ENCODE measurements at places on chromosomes 2 and 18.

GRCh38 chr2:57570961-57571360, 475.6 kb upstream of the VRK2 start:
- no peak for DNase-seq

- no peak for DNase-seq
These were observed 43.9 kb upstream of the RAB11FIP5 start for GRCh38 chr2:73156539-73157124.

DNA sequence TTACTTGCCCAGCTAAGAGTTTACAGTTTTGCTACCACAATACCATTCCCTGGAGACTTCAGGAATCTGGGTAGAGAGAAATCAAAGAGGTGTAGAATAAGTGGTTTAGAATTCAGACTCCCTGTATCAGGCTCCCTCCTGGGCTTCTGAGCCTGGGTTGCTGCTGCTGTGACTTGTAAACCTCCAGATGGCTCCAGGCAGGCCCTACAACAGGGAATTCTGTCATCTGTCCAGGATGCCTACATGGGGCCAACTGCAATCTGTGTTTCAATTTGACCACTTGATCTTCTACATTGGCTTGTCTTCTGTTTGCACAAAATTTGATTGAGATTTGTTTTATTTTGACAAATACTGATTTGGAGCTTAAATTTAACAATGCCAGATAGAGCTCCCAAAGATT, 183.9 kb downstream of the RAD51AP2 start:
- DNase-seq, result no peak

GRCh38 chr2:232418466-232419244, 12.0 kb downstream of the ALPG start:
- DNase-seq, result no peak

DNA sequence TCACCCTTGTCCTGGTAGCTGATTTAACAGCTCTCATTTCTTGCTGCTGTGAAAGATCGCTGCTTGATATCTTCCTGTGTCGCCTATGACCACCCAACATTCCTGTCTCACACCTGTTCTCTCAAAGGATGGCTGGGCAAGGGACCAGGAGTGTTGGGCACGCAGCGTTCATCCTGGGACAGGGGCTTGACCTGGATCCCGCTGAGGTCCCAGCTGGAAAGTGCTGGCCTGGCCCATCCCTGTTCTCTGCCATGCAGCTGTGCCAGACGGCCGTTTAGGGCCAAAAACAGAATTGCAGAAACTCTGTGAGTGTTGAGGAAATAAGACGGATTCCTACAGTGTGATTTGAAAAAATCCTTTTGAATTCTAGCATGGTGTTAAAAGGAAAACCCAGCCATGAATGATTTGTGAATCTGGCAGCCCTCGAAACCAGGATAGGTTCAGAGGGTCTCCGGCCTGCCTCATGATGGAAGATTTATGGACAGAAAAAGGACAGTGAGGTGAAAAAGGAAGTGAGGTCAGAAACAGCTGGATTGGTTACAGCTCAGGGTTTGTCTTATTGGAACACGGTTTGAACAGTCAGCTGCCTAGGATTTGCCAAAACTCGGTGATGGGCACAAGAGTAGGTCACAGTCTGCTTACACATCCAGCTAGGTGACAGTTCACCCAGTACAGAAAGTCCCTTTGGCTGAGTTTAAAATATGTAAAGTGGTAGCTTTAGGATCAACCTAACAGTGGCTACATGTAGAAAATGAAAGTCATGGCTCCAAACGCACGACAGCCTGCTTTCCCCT, 164.8 kb downstream of the DCDC2C start:
- no peak for DNase-seq

DNA sequence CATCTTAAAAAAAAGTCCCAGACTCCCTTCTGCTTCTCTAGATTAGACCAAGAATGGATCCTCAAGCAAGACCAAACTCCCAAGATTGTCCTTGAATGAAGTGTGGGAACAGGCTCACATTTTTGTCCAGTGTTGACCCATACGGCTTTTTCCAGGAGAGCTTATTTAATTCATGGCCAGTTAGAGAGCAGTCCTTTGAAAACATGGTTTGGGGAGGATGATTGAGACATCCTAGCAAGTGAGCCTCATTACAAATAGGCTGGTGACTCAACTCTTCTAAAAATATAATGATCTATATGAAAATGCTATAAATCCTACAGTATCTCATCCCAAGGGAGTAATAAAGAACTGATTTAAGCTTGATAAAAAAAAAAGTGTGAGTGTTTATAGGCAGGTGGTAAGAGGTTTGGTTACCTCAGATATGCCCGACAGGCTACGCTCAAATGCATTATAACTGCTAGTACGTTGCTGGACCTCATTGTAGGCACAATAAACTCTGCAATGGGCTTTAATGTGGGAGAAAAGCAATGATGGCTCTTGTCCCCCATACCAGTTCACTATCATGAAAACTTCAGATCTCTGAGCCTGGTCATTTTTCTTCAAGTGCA, 17.0 kb downstream of the ANKRD29 start:
- DNase-seq, result no peak

- DNase-seq, result no peak
These were observed 75.2 kb downstream of the ACVR1 start for GRCh38 chr2:157800838-157801495.

- DNase-seq, result no peak
These were observed 34.4 kb downstream of the NCL start for GRCh38 chr2:231429901-231430300.

- no peak for DNase-seq
These were observed 60.1 kb upstream of the LRRTM1 start for GRCh38 chr2:80364524-80365212.

DNA sequence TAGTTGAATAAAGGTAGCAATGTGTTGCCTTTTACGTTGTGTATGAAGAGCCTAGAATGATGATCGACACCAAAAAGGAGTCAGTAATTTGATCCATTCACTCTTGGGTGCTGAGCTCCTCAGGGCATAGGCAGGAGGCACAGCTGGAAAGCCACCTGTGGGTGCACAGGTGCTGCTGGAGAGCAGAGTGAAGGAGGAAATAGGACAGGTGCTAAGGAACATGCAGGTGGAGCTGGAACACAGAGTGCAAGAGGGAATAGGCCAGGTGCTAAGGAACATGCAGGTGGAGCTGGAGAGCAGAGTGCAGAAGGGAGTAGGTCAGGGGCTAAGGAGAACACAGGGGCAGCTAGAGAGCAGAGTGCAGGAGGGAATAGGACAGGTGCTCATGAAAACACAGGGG, 86.1 kb downstream of the SH3YL1 start:
- no peak for DNase-seq

DNA sequence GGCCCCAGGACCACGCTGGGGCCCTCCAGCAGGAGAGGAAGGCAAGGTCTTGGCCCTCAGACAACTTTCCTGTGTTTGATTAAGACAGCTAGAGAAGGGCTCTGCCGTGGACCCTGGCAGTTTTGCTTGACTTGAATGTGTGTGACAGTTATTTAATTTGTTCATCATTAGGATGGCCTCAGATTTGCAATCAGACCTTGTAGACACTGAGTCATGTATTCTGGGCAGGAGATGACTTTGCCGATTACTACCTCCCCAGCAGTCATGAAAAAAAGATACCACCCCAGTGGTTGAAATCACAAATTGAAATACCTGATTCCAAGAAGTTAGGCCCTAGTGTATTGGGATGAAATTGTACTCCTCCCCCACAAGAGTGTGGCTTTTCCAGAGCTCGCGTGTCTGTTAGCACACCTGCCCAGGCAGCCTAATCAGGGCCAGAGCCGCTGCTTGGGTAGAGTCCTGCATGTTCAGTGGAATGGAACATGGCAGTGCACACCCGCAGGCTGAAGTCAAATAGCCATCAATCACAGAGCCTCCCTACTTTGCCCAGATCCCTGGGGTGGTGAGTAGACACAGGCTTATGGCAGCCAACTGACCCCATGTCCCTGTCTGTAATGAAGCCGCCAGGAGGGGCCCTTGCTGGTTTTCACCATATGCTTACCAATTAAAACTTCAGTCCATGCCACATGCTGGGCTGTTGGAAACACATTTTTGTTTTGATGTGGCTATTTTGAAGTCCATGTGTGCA, 122.5 kb downstream of the TPGS2 start:
- DNase-seq, result no peak

GRCh38 chr18:76348267-76349066, 146.6 kb downstream of the ZNF516 start:
- no peak for DNase-seq

DNA sequence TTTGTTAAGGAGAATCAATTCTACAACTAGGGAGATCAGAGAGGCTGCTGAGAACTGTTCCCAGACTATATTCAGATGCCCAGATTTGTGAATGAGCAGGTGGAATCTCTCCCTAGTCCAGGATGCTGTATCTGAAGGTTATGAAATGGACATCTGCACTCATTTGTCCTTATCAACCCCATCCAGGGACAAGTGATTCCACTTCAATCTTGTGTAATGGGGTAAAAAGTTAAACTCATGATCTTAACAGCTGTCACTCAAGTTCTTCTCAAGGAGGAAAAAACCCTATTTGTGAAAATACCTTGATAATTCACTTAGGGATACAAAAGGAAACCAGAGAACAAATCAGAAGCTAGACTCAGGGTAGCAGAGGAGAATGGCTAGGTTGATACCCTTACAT, 144.8 kb downstream of the PLCL1 start:
- DNase-seq, result no peak

- no peak for DNase-seq
These were observed 1187.8 kb upstream of the TMEFF2 start for GRCh38 chr2:193382583-193382982.

DNA sequence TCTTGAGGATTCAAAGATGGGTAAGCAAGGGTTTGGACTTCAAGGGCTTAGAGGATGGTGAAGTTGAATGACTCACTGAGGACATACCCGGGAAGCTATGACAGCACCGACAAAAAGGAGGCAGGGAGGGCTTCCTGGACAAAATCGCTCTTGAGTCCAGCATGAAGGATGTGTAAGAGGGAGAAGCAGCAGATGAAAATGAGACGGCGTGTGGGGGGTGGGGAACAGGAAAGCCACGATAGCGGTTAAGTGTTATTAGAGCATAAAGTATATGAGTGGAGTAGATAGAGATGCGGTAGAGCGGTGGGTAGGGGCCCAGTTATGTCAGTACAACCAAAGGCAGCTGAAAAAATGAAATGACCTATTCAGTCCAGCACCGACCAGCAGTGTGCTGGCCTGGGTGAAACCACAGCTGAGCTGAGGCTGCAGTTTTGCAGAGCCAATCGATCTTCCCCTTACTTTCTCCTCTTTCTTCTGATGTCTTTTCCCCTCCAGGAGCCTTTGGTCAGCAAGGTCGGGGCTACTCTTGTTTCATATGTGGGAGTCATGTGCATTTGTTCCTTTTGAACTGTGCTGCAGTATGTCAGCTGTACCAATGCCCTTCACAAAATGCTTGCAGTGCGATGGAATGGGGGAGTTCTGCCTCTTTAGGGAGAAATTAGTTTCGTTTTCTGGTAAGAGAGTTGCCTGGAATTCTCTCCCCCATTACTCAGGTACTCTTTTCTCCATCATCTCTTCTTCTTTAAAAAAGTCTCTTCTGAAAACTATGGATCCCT, 2.0 kb upstream of the THUMPD2 start:
- DNase-seq, result no peak

DNA sequence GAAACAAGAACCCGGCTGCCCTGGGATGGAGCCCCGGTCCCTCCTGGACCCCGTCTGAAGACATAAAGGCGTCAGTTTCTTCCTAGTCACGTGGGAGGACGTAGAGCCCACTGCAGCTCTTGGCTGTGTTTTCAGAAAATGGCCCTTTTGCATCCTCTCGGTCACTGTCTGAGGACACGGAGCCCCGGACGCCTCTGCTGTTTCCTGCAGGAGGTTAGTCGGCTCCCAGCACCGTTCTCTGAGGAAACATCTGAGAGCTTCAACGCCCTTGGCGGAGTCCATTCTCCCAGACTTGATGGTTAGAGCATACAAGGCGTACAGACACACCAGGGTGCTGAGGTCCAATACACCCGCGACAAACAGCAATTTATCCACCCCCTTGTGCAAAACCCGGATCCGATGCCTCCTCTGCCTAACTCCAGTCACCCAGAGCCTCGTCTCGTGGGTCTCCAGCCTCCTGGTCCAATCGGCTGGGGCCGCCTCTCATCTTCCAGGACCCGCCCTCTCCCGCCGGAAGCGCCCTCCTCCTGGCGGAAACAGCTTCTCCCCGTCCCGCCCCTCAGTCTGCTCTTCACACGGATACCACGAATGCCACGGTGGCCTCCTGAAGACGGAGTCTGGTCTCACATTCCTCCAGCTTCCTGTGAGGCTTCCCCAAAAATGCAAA, 119.4 kb downstream of the TMEM18 start:
- no peak for DNase-seq

GRCh38 chr2:109654326-109655050, 40.3 kb downstream of the SOWAHC start:
- no peak for DNase-seq

- no peak for DNase-seq
These were observed 29.8 kb downstream of the B3GNT7 start for GRCh38 chr2:231425291-231425810.

DNA sequence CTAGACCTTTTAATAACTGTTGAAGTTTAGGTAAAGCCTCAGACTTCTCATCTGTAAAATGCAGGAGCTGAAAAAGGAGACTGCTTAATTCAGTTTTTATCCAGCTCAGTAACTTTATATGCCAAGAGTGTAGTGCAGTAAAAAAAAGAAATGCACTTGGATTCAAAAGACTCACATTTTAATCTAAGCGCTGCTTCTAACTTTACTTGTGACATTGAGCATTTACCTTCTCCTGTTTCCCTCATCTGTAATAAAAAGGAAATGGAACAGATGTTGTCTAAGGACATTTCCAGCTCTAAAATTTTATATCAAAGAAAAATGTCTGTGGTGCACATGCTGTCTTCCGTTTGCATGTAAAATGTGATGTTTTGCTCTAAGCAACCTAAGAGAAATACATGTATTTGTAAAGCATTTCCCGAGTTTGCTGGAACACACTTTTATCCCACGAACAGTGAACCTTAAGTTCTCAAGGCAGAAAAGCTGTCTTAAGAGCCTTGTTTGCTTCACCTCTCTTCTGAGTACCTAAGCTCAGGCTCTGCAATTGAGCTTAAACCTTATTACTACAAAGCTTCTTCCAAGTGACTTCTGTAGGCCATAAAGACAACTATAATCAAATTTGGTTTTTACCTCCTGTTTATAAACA, 24.2 kb upstream of the TANK start:
- no peak for DNase-seq

DNA sequence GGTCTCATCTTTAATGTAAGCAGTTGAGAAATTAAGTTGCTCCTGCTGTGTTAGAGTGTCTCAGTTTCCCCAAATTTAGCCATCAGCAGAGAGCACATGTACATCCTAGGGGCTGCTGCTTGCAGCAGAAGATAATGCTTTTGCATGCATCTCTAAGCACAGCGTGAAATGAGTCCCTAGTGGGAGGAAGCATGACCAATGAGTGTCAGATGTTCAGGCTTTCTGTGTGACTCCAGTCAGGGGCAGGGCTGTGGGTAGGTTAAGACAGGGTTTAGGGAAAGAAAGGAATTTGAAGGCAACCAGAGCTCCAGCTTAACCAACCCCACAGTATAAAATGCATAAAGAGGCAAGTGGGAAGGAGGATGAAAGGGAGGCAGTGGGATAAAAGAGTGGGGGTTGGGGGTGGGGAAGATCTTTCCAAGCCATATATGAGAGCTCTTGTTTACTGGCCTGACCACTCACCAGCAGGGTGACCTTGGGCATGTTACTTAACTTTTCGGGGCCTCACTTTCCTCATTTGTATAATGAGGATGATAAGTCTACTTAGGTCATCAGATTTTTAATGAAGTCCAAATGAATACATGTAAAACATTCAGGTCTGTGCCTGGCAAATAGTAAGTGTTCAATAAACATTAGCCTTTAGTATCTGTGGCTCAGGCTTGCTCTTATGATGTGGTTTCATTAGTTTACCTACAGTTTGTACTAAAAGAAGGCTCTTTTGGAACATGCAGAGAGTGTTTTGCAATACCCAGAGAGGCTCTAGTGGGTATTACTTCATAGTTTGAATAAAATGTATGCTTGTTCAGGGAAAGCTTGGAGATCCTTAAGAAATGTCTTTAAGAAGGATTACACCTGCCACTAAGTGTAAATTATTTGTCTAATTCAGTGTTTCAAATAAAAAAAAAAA, 42.7 kb upstream of the PELI1 start:
- DNase-seq, result no peak
